ENCODE measurements at places on chromosomes 2 and 18.

GRCh38 chr18:11840493-11840892, 10.7 kb upstream of the CHMP1B start:
- no peak for DNase-seq

- no peak for DNase-seq
Measured at GRCh38 chr2:8840475-8841091, 3.2 kb upstream of the KIDINS220 start.

DNA sequence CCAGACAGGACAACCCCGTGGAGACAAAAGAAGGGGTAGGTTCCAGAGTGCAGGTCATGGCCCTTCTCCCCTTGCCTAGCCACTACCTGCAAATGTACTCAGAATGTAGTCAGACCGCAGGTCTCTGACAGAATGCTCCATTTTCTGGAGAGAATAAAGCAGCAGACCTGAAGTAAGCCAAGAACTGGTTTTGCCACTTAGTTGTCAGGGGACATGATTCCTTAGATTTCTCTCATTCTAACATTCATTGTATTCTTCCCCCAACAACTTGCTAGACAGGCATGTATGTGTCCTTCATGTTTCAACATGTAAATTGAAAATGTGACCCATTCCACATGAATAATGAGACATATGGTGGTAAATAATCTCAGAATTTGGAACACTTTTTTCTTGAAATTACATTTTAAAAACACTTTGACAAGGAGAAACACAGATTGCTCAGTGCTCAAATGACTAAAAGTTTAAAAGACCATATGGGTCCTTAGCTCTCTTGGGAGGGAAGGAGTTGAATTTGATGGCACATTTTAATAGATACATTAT, 142.4 kb downstream of the CCBE1 start:
- DNase-seq, result no peak

DNA sequence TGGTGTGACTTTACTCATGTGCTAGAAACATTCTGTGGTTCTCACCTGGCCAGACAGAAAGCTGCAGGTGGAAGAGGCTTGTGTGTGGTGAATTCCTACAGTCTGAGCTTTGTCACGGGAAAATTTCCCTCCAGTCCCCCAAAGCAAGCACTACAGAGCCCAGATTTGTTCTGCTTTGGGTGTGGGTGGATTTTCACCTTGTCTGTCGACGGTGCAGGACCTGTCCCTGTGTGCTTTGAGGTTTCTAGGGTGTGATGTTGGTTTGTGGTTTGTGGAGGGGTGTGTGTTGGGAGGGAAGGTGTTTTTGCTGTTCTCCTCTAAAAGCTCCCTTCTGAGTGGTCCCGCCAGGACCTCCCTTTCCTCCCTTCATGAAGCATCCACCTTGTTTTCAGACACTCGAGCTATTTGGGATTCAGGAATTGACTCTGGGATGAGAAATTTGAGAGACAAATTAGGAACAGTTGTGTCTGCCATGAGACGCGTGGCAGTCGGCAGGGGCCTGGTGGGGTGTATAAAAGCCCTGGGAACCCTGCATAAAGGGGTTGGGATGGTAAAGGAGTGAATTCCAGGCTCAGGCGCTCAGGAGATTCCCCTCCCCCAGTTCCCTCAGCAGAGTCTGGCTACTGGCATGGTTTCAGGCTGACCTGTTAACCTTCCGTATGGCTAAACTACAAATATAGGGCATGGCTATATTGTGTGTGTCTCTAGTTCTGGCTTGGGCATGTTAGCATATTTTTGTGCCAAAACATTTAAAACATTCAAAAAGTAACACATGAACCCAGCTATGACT, 65.5 kb downstream of the DGKD start:
- peak; percentile 59 for DNase-seq

Measured in activated T-cell treated with anti-CD3 and anti-CD28 coated beads, Interleukin-2, amount 50 U/mL, for 48 hours (primary cell).